ENCODE measurements at places on chromosomes 2 and 18.

- no peak for DNase-seq
Measured at GRCh38 chr2:27308359-27308881, at the start of gene UCN. UCN (minus strand) TSS chr2:27308445; CDS start chr2:27307895, 550 bp downstream.

GRCh38 chr2:112021781-112022231 is 33.3 kb upstream of the TMEM87B start:
- no peak for DNase-seq

DNA sequence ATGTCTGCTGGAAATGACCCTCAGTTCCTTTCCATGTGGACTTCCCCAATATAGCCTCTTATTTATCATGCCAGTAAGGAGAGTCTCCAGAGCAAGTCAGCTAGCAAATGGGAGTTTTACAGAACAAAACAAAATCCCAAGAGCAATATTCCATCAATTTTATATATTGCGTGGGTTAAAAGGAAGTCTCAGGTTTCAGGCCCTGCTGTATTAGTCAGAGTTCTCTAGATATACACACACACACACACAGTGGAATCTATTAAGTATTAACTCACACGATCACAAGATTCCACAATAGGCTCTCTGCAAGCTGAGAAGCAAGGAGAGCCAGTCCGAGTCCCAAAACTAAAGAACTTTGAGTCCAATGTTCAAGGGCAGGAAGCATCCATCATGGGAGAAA is 102.8 kb upstream of the MAP2 start:
- no peak for DNase-seq

- no peak for DNase-seq
Measured at GRCh38 chr2:154974041-154974440, 275.5 kb downstream of the KCNJ3 start.

DNA sequence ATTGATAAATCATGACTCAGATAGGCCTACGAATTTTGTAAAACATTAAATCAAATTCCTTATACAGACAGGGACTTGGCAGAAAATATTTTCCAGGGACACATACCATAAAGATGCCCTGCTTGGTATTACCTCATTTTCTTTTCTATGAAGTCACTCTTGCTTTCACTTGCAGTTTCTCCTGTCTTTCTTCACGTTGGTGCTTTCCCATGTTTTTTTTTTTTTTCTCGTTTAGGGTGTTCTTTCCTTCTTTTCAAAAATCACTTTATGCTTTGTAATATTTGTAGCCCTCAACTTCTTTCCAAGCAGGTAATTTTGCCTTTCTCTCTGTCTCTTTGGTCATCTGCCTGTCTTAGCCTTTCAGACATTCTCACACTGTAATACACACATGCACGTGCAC is 40.7 kb downstream of the CDC42EP3 start:
- DNase-seq: no peak
